ENCODE measurements at places on chromosomes 6 and 20.

DNA sequence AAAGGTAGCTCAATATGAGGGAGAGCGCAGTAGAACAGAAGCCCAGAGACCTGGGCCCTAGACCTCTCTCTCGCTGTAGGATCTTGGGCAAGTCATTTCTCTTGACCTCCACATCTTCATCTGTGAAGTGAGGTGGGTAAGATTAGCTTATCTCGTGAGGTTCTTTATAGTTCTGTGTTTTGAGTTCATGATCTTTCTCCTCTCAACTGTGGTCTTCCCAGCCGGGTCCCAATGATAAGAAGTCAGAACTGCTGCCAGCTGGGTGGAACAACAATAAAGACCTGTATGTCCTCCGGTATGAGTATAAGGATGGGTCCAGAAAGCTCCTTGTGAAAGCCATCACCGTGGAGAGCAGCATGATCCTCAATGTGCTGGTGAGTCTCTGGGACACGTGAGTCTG lies 6.9 kb downstream of the PSMF1 start:
- no peak for DNase-seq

DNA sequence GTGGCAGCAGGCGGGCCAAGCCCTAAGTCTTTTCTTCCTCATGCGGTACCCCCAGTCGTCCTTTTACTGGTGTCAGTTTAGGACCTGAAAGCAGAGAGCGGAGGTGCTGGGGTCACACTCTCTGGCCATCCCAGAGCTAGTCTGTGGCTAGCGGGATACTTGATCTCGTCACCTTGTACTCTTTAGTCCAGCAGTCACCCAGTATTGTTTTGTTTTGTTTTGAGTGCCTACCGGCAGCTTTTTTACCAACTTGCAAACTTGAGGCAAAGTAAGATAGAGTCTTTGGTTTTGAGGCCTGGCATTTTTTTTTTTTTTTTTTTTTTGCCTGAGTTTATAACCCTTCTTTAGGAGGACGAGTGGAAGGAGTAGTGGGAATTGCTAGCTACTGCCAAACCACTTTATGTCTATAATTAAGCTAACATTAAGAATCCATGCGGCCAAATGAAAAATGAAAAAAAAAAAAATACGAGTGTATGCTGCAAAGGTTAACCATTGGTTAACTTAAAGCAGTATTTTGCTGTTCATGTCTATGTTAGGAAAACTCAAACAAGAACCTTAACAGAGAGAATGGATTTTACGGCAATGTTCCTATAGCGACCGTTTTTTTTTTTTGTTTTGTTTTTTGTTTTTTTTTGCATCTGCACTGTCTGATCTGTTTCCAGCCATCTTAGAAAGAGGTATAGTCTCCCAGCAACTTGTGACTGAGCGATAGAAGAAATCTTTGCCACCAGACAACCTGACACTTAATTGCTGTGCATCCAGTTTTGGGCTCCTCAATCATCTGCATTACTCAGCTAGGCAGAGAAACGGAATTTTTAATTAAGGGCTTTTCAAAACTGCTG lies 56.9 kb downstream of the FAM217A start:
- peak; percentile 23 for DNase-seq

- DNase-seq: no peak
Observed at GRCh38 chr6:97032955-97033354, 108.4 kb downstream of the KLHL32 start.

GRCh38 chr6:168782187-168782751 lies 341.3 kb downstream of the SMOC2 start:
- no peak for DNase-seq

GRCh38 chr20:46070215-46070900 lies 19.4 kb downstream of the NCOA5 start:
- peak; percentile 66 for DNase-seq

DNA sequence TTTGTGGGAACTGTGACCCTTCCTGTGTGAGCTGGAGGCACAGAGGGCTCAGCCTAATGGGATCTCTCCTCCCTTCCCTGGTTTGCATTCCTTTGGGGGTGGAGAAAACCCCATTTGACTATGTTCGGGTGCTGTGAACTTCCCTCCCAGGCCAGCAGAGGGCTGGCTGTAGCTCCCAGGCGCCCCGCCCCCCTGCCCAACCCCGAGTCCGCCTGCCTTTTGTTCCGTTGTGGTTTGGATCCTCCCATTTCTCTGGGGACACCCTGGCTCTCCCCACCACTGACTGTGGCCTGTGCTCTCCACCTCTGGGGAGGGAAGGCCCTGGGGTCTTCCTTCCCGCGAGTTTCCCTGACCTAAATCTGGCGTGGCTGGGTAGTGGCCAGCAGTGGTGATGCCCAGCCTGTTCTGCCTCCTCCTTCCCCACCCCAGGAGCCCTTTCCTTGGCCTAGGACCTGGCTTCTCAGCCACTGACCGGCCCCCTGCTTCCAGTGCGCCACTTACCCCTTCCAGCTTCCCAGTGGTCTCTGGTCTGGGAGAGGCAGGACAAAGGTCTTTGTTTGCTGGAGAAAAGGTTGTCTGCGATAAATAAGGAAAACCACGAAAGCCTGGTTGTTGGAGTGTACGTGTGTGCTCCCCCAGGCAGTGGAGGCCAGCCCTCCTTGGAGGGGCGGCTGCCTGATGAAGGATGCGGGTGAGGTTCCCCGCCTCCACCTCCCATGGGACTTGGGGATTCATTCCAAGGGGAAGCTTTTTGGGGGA lies 4.9 kb downstream of the VEGFA start:
- DNase-seq: peak; percentile 74

- DNase-seq: no peak
Observed at GRCh38 chr20:63828545-63828944, 2.5 kb downstream of the ZBTB46 start.

GRCh38 chr6:118784641-118785164 lies 109.2 kb upstream of the ASF1A start:
- no peak for DNase-seq

DNA sequence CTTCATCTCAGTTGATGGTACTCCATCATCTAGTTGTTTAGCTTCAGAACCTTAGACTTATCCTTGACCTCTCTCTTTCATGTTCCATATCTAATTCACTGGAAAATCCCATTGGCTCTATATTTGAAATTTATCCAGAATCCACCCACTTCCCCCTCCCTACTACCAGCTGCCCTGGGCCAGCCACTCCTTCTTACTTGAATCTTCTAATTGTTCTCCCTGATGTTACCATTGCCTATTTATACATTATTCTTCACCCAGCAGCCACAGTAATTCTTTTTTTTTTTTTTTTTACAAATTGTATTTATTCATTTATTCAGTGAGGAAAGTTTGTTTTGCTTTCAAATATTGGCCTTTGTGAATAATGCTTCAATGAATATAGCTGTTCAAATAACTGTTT lies 8.2 kb downstream of the SEC23B start:
- no peak for DNase-seq

GRCh38 chr6:46217671-46218131 lies 46.9 kb upstream of the ENPP5 start:
- no peak for DNase-seq

DNA sequence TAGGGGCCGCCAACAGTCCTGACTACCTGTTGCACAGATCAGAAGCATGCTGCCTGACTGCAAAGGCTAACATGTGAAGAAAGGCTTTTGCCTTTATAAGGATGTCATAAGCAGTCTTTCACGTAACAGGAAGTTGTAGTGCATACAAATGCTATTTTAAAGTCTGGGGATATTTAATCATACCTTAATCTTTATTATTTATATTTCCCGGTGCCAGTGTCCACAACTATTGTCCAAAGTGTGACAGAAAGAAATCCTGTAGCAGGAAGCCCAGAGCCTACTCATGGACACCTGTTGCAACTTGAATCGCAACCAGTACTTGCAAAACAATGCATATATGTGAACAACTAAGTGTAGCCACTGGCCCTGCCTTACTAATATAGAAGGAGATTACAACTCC lies 235.8 kb downstream of the ALDH8A1 start:
- DNase-seq: no peak

DNA sequence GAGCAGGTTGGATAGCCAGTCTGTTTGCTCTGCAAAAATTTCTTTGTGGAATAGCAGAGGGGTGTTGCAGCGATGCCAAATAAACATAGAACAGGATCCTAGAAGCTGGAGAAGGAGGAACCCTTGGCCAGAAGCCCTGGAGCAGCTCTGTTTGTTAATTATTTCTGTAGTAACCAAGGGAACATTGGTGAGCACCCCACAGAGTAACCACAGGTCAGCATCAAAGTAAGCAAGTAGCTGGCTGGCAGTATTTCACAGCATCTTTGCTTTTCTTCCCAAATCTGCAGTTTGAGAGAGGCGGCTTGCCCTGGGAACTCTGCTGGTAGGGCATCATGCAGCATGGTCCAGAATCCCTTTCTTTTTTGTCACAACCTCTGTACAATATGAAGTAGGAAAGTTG lies 12.7 kb upstream of the APMAP start:
- DNase-seq: peak; percentile 64

GRCh38 chr6:170221052-170221752 lies 69.7 kb downstream of the DLL1 start:
- no peak for DNase-seq

- DNase-seq: no peak
Observed at GRCh38 chr6:167572841-167573271, 248.0 kb downstream of the TTLL2 start.

- no peak for DNase-seq
Observed at GRCh38 chr6:89180112-89180511, 34.3 kb downstream of the PM20D2 start.

- no peak for DNase-seq
Observed at GRCh38 chr20:41927189-41927588, 309.0 kb upstream of the CHD6 start.

DNA sequence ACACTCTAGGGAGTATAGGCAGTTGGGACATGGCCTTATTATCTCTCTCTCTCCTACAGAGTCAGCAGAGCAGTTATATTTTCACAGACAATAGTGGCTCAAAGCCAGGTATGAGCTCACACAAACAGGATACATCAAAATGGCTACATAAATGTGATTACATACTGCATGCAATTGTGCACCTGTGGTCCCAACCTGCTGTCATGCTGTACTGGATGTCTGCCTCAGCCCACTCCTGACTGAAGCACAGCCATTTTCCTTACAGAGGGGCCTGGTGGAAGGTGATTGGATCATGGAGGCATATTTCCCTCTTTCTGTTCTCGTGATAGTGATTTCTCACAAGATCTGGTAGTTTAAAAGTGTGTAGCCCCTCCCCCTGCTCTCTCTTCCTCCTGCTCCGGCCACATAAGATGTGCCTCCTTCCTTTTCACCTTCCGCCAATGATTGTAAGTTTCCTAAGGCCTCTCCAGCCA lies 37.0 kb upstream of the SAMHD1 start:
- peak; percentile 22 for DNase-seq

GRCh38 chr6:52887910-52888524 lies 21.5 kb downstream of the GSTA3 start:
- no peak for DNase-seq

- DNase-seq: no peak
Observed at GRCh38 chr20:40953416-40953815, 75.2 kb upstream of the TOP1 start.

- peak; percentile 58 for DNase-seq
Observed at GRCh38 chr6:34324738-34325444, 67.6 kb downstream of the NUDT3 start.

- no peak for DNase-seq
Observed at GRCh38 chr6:155548576-155548975, 92.9 kb upstream of the NOX3 start.

DNA sequence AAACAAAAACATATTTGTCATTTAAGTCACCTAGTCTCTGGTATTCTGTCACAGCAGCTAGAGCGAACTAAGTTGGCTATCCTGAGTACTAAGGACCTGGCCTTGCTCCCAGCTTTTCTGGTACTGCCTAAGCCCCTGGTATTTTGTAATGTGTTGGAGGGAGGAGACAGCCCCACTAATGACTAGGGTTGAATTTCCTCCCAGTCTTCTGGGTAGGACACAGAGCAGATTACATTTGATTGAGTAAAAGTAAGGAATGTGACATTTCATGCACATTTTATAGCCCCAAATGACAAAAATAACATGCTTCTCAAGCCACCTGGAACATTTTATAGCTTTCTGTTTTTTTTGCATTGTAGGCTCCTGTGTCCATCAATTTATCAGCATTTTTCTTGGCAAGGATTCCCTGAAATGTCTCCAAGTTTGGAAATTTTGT lies 47.9 kb upstream of the DDR1 start:
- peak; percentile 88 for DNase-seq

DNA sequence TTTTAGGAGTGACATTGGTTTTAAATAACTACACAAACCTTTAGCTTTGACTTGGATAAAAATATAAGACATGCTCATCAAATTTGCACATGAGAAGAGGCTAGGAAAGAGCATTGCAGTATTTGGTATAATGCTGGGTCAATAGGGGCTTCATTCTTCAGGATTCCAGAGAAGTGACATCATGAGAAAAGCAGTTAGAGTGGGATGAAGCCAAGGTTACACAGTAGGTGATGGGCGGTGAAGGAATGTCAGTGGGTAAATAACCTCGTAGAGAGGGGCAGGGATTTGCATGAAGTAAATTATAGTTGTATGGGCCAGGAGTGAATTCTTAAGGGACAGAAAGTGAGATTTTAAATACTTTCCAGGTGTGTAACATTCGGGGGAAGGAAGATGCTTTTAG lies 216.2 kb downstream of the RFPL4B start:
- peak; percentile 69 for DNase-seq

- no peak for DNase-seq
Observed at GRCh38 chr6:88167352-88167937, 1.3 kb upstream of the CNR1 start.

Measured in AG10803 (cell line).